Dermis blood vessel endothelial cell (primary cell): ENCODE measurements at places on chromosomes 7 and 10. TPM values are rescaled to one million over a fixed set of nuclear protein-coding genes. Genes with fewer than 3 reads are reported as not detected.

DNAJC12 gene
- total RNA-seq = 3.9 and 4.1 TPM in 2 replicates

TMEM72 gene
- total RNA-seq = not detected in 2 replicates

MUC3A gene
- total RNA-seq = 0.19 TPM in 1 of 2 replicates, not detected in the other

SLC13A4 gene
- total RNA-seq = not detected in 2 replicates

GPR26 gene
- not detected in 2 replicates for total RNA-seq

MACC1 gene
- under 0.01 and 0.17 TPM in 2 replicates for total RNA-seq

CCT6A gene
- 201 and 240 TPM in 2 replicates for total RNA-seq

TRAPPC14 gene
- total RNA-seq = 4.1 and 4.7 TPM in 2 replicates

PKD2L1 gene
- not detected in 2 replicates for total RNA-seq

GRCh38 chr10:13773043-13773442, 186.3 kb downstream of the PRPF18 start:
- DNase-seq = no peak

DNA sequence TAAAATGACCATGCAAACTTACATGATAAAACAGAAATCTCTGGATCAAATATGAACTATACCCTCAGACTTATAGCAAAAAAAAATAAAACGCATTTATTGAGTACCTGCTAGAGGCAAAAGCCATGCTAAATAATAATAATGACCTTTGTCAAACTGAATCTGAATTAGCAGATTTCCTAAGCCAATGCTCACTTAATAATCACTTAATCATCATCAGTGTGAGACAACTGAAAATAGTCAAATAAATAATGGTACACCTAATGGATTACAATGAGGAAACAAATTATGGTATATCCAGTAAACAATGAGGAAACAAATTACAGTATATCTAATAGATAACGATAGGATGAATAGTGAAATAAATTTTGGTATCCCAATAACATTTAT, 37.6 kb downstream of the COL1A2 start:
- DNase-seq = no peak

- no peak for DNase-seq
Observed at GRCh38 chr7:107658467-107658866, 2.2 kb upstream of the SLC26A4 start.

GRCh38 chr10:84095811-84096497, 43.4 kb upstream of the GHITM start:
- peak; percentile 65 for DNase-seq

- no peak for DNase-seq
Observed at GRCh38 chr7:55052741-55053427, 34.1 kb downstream of the EGFR start.

- no peak for DNase-seq
Observed at GRCh38 chr10:92119340-92119739, 171.5 kb downstream of the CPEB3 start.

DNA sequence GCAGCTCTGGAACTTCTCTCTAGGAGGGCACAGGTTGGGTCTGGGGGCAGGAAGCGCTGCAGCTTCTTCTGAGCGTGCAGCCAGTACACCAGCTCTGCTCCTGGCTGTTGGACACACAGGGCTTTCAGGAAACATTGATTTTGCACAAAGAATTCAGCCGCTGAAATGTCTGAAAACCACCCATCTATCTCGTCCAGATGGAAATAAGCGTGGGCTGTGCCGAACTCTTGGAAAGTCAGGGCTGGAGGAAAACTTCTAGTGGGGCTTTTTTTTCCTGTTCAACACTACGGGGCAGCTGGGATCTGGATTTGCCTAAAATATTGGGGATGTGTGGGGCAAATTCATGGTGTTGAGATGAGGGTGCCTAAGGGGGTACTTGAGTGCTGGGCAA, 31.2 kb downstream of the PALD1 start:
- DNase-seq = no peak

DNA sequence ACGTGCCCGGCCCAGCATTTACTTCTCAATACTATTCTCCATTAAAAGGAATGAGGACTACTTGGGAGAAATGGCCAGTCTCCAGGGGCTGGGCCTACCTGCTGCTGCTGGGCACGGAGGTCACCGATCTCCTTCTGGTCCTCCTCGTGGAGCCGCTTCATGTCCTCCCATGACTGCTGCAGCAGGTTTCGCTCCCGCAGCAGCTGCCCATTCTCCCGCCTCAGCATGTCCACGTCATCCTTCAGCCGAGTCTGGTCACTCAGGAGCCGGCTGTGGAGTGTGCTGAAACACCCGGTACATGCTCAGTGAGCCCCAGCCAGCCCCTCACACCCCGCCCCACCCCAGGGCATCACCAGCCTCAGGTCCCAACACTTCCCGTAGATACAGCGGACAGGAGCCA, 73.3 kb downstream of the DLG5 start:
- DNase-seq = no peak

GRCh38 chr10:3790272-3790671, 5.3 kb upstream of the KLF6 start:
- DNase-seq = no peak

DNA sequence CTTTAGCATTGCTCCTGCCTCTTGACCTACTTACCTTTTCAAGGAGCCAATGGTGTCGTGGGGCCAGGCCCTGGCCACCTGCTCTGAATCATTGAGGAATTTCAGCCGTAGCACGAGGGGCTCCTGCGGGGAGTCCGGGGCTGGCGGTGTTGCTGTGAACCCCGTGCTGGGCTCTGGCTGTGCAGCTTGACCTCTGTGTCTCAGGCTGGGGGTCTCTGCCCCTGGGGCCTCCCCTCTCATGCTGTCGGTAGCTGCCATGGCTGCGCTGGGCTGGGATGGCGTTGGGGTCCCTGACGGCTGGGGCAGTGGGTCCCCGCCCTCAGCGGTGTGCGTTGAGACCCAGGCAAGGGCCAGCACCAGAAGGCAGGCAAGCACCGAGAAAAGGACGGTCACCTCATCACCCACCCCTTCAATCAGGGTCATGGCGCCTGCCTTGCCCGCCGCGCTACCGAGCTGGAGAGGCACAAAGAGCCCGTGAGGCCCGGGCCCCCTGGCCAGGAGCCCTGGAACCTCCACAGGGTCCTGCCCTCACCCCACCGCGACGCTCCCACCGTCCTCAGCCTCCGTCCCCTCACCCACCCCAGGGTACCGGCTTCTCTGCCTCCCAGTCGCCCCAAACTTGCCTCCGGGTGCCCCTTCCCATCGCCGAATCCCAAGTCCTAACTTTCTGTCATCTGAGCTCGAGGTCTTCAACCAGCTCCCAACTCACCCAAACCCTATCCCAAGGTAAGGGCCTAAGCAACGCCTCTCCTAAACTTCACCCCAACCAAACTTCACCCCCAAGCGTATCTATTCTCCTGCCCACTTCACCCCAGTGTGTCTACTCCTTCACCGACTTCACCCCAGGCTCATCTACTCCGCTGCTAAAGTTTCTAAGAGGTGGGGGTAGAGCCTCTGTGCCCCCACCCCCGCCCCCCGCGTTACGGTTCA, 887 bp downstream of the TMUB1 start:
- no peak for DNase-seq

DNA sequence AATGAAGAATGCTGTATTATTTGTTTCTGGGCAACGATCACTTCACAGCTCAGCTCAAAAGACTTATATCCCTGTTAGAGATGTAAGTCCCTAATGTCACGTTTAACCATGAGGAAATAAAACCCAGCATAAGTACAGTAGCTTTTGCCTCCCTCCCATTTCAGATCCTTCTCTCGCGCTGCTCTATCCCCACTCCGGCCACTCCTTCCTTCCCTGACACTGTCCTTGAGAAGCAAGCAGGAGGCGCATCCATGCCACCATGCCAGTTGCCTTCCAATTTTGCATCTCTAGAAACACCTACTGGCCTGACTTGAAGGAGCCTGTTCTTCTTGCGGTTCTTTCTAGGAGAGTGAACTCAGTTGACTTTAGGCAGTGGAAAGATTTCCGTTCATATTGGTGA, 1.2 kb downstream of the FAM180A start:
- DNase-seq = no peak

GRCh38 chr10:88715517-88715916, 9.5 kb downstream of the LIPK start:
- no peak for DNase-seq

GRCh38 chr7:3575753-3576531, 274.9 kb downstream of the SDK1 start:
- no peak for DNase-seq

DNA sequence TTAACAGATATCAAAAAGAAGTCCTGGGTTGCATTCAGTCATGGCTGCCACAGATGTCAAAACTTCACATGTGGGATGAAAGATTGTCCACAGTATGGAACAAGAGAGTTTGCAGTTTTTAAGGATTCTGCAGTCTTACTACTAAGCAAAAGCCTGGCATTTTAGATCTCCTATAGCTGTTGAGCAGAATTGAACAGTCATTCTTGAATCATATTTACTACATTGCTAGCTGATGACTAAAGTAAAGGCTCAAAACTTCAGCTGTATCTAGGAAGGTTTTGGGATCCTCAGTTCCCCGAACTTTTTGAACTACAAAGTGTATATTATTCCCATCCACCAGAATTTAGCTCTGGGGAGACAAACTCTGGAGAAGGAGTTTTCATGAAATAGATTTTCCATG, 31.0 kb downstream of the BET1 start:
- DNase-seq = no peak

GRCh38 chr7:106562711-106563366, 98.1 kb downstream of the CCDC71L start:
- no peak for DNase-seq

- DNase-seq = no peak
Observed at GRCh38 chr10:102585026-102585425, 59.3 kb upstream of the TRIM8 start.

DNA sequence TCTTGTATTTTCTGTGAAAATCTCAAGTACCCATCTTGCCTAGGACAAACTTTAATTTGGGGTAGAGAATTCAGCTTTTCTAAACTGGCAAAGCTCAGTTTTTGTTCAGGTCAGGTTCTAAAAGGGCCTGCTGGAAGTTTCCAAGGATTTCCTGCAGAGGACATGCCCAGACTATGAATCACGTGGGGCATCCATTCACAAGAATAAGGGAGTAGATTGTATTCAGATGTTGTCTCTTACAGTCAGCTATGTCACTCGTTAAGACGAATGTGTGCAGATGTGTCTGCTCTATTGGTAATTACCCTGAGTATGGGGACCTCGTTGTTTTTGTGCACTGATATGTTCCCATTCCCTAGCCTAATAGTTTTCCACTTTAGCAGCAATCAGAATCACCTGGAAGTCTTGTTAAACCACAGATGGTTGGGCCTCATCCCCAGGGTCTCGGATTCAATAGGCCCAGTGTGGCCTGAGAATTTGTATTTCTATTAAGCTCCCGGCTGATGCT, 81.0 kb upstream of the ITPRID1 start:
- peak; percentile 2 for DNase-seq

GRCh38 chr10:86632009-86632800, 22.1 kb upstream of the OPN4 start:
- no peak for DNase-seq

DNA sequence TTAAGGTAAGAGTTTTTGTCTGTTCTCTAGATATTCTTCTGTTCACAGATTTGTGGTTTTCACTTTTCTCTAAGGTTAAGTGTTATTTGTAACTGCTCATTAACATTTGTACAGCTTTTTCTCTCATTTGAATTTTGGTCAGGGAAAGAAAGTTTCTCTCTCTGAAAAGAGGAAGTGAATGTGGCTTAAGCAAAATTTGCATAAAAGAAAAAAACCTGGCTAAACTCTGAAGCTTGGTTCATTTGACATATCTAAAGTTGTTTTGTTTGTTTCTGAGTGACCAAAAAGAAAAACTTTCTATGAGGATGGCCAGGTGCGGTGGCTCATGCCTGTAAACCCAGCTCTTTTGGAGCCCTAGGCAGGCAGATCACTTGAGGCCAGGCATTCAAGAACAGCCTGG, 22.0 kb upstream of the SLC26A4 start:
- no peak for DNase-seq

DNA sequence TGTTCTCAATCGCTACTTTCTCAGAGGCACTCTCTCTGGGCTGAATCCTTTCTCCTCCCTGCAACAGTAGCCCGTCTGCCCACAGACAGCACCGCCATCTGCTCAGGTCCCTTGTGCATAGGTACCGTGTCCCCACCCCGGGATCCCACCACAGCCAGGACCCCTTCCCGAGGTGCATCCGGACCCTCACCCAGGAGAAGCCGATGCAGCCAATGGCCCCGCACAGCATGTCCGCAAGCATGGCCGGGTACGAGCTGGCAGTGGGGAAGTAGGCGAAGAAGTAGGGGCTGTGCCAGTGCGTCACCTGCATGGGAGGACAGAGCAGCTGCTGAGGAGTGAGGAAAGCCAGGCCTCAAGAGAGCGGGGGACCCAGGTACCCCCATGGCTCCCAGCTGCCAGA, 25.5 kb downstream of the DDC start:
- DNase-seq = no peak

GRCh38 chr10:111392910-111393309, 316.1 kb downstream of the ADRA2A start:
- no peak for DNase-seq

DNA sequence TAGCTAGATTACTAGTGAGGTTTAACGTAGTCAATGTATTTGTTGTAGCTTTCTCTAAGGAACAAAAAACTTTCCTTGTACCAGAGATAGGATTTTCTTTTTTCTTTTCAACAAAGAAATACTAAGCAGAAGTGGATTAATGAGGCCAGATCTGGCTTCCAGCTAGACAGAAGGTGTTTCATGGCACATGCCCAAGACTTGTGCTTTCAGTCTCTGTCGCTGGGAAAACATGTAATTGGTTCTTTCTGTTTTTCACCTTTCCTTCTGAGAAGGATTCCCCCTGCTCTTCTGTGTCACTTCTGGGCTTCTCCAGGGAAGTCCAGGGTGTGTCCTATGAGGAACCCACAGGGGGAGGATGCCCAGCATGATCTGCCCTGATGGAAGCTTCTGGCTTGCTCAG, 492.2 kb downstream of the CCSER2 start:
- DNase-seq = no peak

- DNase-seq = no peak
Observed at GRCh38 chr10:20415684-20416083, 481.4 kb downstream of the NEBL start.

GRCh38 chr10:62764011-62764410, 40.5 kb upstream of the ADO start:
- no peak for DNase-seq

DNA sequence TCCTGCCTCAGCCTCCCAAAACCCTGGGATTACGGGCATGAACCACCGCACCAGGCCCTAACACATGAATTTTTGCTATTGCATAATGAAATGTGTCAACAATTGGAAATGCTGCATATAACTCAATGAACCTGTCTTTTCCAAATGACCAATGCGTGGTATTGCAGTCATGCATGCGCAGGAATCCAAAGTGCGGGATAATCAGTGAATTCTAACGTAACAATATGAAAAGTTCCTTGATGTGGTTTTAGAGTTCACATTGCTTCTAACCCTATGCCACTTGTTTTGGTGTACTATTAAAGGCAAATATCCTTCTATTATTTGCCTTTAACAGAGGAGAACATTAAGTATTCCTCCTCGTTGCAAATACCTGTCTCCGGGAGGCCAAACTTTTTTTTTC, 10.5 kb downstream of the TDRD1 start:
- DNase-seq = no peak
